ENCODE measurements at places on chromosomes 4 and X.

DNA sequence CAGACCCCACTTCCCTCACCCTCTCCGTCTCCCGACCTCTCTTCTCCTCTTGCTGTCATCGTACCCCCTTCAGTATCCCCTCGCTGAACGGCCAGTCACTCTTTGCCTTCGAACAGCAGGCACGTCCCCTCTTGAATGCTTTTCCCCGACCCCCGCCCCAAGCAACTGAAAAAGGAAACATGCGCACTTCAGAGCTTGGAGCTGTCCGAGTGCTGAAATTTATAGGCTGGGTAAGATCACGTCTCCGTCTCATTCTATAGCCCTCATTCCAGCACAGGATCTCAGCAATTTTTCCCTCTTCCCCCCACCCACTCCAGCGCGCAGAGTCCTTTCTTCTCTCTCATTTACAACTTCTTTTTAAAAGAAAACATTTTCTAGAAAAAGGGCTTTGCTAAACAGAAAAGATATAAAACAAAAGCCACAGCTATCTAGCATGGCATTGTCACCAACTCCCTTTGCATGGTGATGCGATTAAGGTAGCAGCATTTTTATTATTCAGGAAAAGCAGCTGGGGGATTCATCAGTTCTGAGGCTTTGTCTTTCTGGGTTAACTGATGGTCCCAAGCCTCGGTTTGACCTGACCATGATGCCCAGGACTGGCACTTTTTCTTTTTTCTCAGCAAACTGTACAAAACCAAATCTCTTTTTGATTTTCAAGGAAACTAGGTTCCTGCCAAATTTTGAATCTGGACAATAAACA lies at the start of gene GLRA2:
Gene GLRA2, plus strand, starts transcription at position 247 of the 700 bp plus-strand sequence. CDS start 522 bp downstream, outside the sequence.
- DNase-seq, result no peak

- DNase-seq, result no peak
Measured at GRCh38 chrX:152137771-152138387, 498 bp downstream of the MAGEA10 start.

DNA sequence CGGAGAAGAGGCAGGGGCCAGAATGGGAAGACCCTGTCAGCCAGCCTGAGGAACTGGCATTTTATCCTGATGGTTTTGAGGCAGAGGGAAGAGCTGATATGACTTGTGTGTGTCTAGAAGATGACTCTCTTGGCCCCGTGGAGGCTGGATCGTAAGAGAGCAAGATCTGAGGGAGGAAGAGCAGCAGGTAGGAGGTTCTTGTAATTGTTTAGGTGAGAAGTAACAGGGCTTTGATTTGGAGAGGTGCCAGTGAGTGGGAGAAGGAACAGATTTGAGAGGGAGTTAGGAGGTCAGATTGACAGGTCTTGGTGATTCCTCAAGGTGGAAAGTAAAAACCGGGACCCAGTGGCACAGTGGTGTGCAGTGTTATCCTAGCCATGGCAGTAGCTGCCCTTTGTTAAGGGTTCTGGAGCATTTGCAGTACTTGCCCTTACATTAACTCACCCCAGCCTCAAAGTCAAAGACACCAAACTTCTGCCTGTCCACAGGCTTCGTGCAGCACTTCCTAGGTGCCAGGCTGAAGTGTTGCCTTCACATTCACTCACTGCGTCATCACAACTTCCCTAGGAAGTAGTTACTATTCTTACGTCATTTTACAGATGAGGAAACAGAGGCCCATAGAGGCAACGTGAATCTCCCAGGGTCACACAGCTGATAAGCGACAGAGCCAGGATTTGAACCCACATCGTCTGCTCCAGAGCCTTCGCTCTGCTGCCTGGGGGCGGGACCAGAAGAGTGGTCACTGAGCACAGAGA lies 23.7 kb downstream of the RTL5 start:
- DNase-seq, result no peak

DNA sequence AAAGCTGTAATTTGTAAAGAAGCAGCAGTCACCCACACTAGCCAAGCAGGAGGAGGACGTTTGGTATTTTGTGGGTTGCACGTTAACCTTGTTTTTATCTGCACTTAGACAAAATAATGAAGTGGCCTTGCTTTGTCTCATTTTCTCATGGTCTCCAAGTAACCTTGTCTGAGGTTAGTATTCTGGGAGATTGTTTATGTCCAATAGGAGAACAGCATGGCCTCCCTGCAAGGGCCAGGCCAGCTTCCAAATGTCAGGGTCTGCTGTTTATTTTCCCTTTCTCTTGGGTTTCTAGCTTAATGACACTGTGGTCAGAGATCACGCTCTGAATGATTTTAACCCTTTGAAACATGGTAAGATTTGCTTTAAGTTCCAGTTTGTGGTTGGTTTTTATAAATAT lies 29.9 kb downstream of the PNMA6E start:
- no peak for DNase-seq

- DNase-seq, result no peak
Measured at GRCh38 chr4:96044971-96045370, 205.1 kb downstream of the PDHA2 start.

- no peak for DNase-seq
Measured at GRCh38 chr4:15381806-15382338, 46.0 kb upstream of the C1QTNF7 start.

DNA sequence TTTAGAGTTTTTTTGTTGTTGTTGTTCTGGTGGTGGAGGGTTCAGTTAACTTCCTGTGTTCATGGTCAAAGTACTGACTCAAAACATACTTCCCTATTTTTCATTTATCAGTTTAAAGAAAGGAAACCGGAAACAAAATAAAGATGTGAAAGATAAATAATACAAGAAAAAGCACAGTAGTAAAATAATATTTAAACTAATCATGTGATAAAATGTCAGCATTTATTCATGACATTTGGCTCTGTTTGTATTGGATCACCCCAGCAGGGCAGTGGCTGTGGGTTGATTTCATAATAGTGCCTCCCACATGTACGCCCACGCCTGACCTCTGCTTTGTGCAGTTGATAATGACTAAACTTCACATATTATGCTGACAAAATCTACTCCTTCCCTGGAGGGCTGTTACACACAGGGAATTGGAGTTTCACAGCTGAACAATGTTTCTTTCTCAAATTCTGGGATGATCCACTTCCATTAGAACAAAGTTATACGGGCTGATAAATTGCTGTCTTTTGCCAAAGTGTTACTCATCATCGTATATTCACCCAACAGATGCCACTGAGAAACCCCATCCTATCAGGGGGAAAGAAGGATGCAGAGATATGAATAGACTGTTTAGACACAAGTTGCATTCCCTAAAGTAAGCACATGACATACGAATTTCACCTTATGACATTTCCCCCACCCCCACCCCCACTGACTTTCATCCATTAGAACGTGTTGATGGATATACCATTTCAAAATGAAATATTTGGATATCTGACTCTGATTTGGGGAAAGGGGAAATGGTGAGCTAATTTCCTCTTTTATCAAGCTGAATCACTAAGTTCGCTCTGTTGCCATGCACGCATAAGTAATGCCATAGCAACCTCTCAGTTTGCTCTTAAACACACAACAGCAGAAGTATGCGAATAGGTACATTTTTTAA lies 48.3 kb downstream of the AMELX start:
- DNase-seq, result peak; percentile 47

GRCh38 chr4:125642645-125643044 lies 327.9 kb downstream of the FAT4 start:
- no peak for DNase-seq

- no peak for DNase-seq
Measured at GRCh38 chrX:39296472-39296871, 495.2 kb downstream of the MID1IP1 start.

DNA sequence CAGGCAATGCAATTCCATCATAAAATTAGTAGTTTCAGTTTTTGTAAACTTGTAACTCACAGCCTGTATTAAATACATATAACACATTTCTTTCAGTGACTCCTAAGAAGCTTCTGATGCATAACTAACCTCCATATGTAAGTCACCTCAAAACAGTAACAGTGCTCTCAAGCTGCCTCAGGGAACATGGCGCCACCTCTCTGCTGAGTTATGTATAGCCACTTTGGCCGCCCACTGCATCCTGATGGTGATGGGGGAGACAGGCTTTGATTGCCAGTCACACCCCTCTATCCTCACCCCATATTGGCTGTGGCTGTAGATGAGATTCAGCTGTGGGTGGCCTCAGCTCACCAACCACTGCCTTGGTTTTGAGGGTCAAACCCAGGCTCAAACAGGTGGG lies 54.3 kb downstream of the LRBA start:
- no peak for DNase-seq

- no peak for DNase-seq
Measured at GRCh38 chr4:88035292-88035691, 27.9 kb downstream of the PKD2 start.

DNA sequence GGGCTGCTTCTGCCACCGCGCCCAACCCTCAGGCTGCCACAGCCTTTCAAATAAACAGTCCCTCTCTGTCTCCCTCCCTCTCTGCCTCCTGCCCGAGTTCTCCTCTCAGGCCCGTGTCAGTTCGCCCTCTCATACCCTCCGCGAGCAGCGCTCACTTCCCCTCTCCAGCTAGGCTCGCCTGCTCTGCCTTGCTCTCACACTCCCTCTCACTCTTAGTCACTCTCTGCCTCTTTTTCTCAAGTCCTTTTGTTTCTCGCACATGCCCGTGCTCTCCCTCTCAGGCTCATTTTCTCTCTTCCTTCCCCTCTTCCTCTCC lies 3.2 kb downstream of the EFNB1 start:
- no peak for DNase-seq

- peak; percentile 60 for DNase-seq
Measured at GRCh38 chr4:184462724-184463123, 11.6 kb downstream of the IRF2 start.

- DNase-seq, result no peak
Measured at GRCh38 chrX:4741024-4741423, 1027.6 kb upstream of the PRKX start.

- no peak for DNase-seq
Measured at GRCh38 chr4:175906384-175906783, 94.3 kb upstream of the GPM6A start.

GRCh38 chr4:48295116-48295515 lies 25.5 kb upstream of the TEC start:
- DNase-seq, result no peak

GRCh38 chrX:11462136-11462535 lies 168.9 kb downstream of the AMELX start:
- no peak for DNase-seq

GRCh38 chr4:39422247-39422646 lies 15.5 kb downstream of the KLB start:
- no peak for DNase-seq

GRCh38 chr4:184598753-184599491 lies 50.3 kb downstream of the CASP3 start:
- DNase-seq, result no peak

- no peak for DNase-seq
Measured at GRCh38 chr4:25449688-25450087, 72.6 kb downstream of the ANAPC4 start.

DNA sequence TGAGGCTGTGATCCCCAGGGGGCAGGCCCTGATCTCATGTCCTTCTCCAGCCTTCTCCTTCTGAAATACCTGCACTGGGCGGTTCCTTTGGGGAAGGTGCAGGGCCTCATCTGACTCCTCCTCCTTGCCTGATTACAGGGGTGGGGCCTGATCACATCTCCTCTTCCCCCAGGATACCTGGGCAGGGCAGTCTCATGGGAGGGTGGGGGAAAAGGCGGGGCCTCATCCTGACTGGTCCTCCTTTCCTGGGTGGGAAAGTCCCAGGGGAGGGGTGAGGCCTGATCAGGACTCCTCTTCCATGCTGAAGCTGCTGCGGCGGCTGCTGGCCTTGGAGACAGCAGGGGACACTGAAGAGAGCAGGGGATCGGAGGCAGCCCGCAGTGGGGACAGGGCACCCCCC lies 13.3 kb downstream of the TFE3 start:
- DNase-seq, result no peak

- DNase-seq, result no peak
Measured at GRCh38 chr4:136861091-136861490, 671.2 kb downstream of the PCDH18 start.

DNA sequence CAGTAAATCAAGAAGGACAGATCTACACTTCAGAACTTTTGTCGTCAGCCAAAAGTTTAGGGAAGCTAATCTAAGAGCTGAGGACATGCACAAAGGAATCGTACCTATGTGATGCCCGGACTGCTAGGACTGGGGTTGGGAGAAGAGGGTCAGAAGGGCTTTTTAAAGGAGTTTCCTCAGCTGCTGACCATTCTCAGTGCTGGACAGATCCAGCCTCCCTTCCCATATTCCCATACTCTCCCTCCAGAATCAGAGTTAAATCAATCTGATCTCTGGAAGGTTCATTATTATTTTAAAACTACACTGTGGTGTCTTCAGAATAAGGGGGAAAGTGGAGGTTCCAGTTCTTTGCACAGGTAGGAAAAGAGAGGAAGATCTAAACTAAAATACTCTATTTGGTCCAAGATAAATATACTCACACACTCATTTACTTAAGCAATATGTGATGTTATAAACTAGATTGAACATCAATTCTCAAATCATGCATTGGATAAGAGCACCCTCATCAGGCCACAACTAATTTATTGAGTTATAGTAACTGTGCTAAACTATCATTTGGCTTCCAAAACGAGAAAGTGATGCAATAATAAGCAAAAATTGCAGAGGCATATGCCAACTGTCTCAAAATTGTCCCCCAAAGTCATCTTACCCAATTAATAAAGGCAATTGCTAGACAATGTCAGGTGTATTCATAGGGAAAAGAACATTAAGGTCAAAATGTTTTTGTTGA lies 124.7 kb downstream of the HNRNPD start:
- no peak for DNase-seq

GRCh38 chr4:110632506-110633357 lies 9.9 kb upstream of the PITX2 start:
- no peak for DNase-seq

DNA sequence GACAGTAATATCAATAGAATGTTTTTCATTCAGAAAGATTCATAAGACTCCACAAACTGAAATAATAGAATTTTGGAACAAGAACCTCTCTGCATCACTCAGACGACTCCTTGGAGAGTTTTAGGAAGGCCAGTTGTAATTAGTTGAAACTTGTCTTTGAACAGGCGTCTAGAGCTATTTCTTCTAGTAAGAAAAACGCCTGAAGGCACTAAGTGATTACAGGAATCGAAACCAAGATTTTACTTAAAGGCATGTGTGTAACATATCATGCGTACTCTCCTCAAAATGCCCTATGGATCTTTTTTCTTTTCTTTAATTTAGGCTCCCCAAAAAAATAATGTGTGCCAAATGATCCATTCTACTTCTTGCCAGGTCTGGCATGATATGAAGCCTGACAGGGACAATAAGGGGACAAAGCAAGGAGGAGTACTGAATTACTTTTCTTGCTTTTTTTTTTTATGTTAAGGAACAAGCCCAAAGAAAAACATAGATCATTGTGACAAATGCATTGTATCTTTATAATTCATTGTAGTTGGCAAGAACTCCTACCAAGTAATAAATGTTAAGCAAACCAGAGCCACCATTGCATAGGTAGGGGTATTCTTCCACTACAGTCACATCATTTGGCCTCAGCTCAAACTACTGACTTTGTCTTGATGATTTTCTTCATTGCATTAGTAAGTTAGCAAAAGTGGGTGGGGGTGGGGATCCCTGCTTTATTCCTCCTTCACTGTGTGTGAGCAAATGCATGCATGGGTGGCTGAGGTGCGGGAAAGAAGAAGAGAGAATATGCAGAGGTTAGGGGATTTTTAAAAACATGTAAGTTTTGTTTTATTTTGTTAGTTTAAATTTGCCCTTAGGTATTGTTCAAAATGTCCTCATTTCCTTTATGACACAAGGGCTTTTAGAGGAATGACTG lies 79.9 kb upstream of the ATOH1 start:
- DNase-seq, result no peak

GRCh38 chrX:101803451-101803850 lies 128.4 kb downstream of the ZMAT1 start:
- no peak for DNase-seq
